Neural crest cell (in vitro differentiated cells): ENCODE measurements at places on chromosomes 2 and 18.

- DNase-seq = peak; percentile 50
- H3K36me3 ChIP-seq = peaks cover 22% of the 10 kb centered on the region
- no peaks in the 10 kb centered on the region for H3K27me3 ChIP-seq
- no peaks in the 10 kb centered on the region for H3K4me1 ChIP-seq
- H3K4me3 ChIP-seq = no peak overlapping the region
Observed at GRCh38 chr2:246489-247144, 17.2 kb downstream of the SH3YL1 start.

DNA sequence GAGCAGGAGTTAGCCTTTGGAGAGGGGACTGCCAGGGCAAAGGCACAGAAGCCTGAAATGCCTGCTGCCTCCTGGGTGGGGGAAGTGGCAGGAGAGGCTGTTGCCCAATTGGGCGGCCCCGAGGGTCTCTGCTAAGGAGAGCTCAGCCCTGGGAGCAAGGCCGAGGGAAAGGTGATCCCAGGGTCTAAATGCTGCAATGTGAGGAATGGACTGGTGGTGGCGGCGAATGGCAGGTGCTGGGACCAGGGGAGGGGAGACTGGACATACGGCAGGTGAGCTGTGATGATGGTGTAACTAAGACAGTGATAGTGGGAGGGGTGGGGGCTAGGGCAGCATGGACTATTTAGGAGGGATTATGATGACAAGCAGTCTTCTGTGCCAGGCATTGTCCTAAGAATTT lies 104.0 kb downstream of the DYSF start:
- H3K27ac ChIP-seq = peak overlapping the region; percentile 27
- no peaks in the 10 kb centered on the region for H3K27me3 ChIP-seq
- H3K36me3 ChIP-seq = no peaks in the 10 kb centered on the region
- no peak overlapping the region for H3K4me3 ChIP-seq
- no peak for DNase-seq

- H3K27ac ChIP-seq = no peak overlapping the region
- H3K4me3 ChIP-seq = no peak overlapping the region
- H3K27me3 ChIP-seq = peaks cover 4% of the 10 kb centered on the region
- no peaks in the 10 kb centered on the region for H3K36me3 ChIP-seq
Observed at GRCh38 chr18:75714766-75715165, 287.3 kb upstream of the SMIM21 start.

DNA sequence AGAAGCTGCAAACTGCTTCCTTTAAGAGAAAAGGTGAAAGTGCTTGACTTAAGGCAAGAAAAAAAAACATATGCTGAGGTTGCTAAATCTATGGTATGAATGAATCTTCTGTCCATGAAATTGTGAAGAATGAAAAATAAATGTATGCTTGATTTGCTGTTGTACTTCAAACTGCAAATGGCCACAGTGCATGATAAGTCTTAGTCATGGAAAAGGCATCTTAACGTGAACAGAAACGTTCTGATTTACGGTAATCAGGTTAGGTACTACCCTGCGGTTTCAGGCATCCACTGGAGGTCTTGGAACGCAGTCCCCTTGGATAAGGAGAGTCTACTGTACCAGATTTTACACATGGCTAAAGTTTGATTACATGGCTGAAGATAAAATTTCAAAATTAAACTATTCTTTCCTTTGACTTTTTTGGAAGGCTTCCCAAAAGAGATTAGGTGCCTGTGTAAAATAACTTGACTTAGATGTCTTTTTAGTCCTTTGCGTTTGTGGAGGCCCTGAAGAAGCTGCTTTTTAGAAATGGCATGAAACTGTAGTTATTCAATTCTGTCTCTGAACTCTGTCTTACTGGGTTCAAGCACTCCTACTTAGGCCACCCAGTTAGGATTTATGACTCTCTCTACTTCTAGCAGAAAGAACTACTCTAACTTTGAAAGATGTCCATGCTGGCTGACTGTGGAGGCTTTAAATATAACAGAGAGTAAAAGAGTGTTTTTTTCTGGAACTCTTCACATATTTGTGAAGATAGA lies 35.9 kb upstream of the SCN9A start:
- peaks cover 4% of the 10 kb centered on the region for H3K4me1 ChIP-seq
- no peak overlapping the region for H3K27ac ChIP-seq
- H3K27me3 ChIP-seq = no peaks in the 10 kb centered on the region
- H3K4me3 ChIP-seq = no peak overlapping the region
- H3K36me3 ChIP-seq = no peaks in the 10 kb centered on the region
- no peak for DNase-seq

- peaks cover 7% of the 10 kb centered on the region for H3K36me3 ChIP-seq
- no peak overlapping the region for H3K27ac ChIP-seq
- no peak for DNase-seq
Observed at GRCh38 chr2:128428415-128428814, 109.7 kb upstream of the HS6ST1 start.

- no peak overlapping the region for H3K27ac ChIP-seq
- no peak for DNase-seq
- no peaks in the 10 kb centered on the region for H3K27me3 ChIP-seq
- no peak overlapping the region for H3K4me3 ChIP-seq
- H3K36me3 ChIP-seq = no peaks in the 10 kb centered on the region
- peaks cover 4% of the 10 kb centered on the region for H3K4me1 ChIP-seq
Observed at GRCh38 chr2:233165895-233166661, 85.4 kb upstream of the ATG16L1 start.

- no peaks in the 10 kb centered on the region for H3K27me3 ChIP-seq
- peaks cover 36% of the 10 kb centered on the region for H3K36me3 ChIP-seq
- H3K4me1 ChIP-seq = no peaks in the 10 kb centered on the region
Observed at GRCh38 chr2:152620208-152620607, 97.1 kb downstream of the PRPF40A start.
